ENCODE measurements at places on chromosomes 11 and 22. TPM values are rescaled to one million over a fixed set of nuclear protein-coding genes. Genes with fewer than 3 reads are reported as not detected.

DNA sequence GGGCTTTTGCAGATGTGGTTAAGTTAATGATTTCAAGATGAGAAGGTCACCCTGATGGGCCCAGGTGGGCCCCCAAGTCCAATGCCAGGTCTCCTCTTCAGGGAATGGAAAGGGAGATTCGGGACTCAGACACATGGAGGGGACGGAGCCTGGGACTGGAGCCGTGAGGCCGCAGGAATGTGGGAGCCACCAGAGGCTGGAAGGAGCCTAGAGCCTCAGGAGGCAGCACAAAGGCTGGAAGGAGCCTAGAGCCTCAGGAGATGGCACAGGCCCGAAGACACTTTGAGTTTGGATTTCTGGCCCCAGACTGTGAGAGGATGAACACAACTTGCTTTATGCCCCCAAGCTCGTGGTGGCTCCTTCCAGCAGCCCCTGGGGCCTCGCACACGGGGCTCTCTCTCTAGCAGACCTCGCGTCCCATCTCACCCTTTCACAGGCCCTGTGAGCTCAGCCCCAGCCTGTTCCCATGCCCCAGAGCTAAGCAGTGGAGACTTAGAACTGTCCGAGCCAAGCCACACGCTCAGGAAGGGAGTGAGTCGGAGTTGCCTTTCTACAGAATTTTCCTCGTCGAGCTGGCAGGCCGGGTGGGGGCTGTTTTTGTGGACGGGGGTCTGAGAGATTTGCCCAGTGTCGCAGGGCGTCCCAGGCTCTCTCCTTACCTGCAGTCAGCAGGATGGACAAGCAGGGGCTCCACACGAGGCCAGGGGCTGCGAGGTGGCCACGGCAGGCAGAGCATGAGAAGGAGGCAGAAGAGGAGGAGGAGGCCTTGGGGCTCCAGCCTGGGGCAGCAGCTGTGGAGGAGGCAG is 937.6 kb downstream of the BRD1 start:
- DNase-seq = no peak

DNA sequence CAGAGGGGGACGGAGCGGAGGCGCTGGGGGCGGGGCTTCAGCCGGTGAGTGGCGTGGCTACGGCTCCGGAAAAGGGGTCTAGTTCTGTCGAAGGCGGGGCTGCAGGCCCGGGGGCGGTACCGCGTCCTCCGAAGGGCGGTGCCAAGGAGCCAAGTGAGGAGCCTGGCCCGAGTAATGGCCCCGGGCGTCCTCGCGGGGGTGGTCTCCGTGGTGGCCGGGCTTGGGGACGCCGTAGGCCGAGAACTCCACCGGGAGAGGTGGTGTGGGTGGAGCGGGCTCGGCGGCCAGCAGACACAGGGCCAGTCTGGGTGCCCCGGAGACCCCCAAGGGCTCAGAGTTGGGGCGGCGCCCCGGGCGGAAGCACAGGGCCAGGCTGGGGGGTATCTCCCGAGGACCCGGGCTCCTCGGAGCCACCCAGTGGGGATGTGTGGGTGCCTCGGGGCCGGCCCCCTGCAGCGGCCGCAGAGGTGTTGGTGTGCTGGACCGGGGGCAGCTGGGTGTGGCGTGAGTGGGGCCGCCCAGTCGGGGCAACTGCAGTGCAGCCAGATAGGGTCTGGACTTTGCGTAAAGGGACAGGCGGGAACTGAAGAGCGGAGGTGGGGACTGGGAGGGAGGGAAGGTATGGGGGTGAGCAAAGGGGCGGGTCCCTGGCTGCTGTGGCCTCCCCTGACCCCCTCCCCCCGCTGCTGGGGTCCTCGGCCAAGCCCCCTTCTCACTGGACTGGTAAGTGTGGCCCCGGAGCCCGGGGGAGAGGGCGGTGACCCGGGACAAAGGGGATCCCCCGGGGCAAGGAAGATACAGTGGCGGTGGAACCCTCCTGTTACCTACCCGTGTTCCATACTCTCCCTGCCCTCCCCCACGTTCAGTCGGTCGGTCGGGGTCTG is 838 bp downstream of the FKBP2 start:
- DNase-seq = peak; percentile 58

DNA sequence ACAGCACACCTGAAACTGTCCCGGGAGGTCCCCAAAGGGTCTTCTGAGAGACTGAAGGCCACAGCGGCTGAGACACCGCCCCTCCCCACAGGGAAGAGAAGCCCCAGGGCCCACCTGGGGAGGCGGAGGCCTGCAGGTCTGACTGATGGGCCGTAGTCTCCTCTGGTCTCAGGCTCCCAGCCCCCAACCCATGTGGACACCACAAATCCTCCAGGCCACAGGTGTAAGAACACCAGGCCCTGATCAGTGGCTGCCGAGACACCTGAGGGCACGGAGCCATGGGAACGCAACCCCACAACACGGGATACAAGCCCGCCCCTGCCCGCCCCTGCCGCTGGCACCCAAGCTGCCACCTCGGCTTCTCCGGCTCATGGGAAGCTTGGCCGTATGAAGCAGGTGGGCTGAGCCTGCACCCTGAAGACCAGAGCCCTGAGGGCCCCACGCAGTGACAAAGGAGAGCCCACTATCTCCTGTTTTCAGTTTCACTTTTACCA is 46.3 kb downstream of the BRD1 start:
- DNase-seq = no peak

GRCh38 chr11:70471254-70471653 is 72.9 kb downstream of the CTTN start:
- peak; percentile 56 for DNase-seq

DNA sequence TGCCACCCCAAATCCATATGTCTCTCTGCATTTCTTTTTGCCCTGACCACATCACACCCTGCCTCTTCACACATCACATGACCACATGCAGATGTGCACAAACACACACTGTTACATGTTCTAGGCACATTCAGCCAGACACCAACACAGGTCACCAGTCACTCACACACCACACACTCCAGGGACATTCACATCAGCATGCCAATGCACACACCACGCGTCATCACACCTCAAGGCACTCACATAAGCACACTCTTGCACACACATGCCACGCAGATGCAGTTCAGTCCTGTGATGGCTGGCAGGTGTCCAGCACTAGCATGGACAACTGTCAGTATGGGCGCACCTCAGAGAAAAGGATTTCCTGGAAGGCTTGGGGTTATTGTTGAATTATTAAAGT is 77.0 kb upstream of the MYOD1 start:
- DNase-seq = no peak

DNA sequence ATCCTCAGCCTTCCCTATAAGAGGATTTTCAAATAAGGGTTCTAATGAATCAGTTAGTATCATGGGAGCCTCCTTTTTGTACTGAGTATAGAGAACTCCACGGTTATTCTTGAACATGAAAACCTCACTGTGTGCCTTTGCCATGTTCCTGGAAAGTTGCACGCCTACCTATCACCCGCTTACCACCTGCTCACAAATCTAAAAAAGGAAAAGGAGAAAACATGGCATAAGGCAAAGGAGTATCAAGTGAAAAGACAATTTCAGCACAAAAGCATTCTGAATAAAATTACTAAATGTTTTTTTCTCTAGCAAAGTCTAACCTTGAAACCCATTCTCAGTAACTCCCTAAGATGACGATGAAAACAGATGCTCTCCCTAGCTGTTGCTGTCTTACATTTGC is 511.8 kb upstream of the API5 start:
- DNase-seq = no peak

GRCh38 chr11:118488480-118489109 is 38.7 kb upstream of the TTC36 start:
- peak; percentile 75 for DNase-seq

DNA sequence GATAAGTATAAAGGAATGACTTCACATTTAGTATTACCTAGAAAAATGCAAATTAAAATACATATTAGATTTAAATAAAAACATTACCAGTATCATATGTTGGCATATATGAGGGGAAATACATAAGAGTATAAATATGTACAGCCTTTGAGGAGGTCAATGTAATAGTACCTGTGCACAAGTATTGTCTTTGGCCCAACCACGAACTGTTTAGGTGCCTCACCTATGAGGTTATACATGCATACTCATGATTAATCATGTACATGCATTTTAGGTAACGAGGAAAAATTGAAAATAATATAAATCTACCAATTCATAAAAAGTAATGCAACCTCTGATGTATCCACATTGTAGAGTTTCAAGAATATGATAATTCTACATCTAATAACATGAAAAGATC is 909.8 kb downstream of the METTL15 start:
- DNase-seq = no peak

DNA sequence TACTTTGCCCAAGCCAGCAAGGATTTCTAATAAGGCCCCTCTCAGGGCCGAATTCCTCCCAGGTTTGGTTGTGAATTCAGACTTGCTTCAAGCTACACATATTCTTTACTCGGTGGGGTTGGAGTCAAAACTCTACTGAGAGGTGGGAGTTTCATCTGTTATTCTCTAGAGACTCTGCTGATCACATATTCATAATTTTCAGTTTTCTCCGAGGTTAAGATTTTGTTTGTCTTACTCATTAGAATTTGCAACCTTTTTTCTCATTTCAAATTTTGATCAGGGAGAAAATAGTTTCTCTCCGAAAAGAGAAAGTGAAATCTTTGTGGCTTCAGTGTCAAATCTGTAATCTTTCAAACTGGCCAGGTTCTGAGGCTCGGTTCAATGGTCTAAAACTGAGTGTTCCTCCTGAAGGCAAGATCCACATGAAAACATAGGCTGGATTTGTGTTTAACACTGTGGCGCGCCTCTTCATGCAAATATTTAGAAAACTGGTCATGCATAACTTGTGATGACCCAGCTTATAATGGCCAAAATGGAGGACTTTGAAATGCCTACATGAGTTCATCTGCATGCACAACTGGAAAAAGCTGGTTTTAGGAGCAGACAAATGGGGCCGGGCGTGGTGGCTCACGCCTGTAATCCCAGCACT is 21.5 kb upstream of the GSTP1 start:
- no peak for DNase-seq

GRCh38 chr11:130528298-130529261 is 80.1 kb downstream of the ADAMTS15 start:
- DNase-seq = no peak

GRCh38 chr11:15238856-15239255 is 124.1 kb downstream of the INSC start:
- DNase-seq = no peak

DNA sequence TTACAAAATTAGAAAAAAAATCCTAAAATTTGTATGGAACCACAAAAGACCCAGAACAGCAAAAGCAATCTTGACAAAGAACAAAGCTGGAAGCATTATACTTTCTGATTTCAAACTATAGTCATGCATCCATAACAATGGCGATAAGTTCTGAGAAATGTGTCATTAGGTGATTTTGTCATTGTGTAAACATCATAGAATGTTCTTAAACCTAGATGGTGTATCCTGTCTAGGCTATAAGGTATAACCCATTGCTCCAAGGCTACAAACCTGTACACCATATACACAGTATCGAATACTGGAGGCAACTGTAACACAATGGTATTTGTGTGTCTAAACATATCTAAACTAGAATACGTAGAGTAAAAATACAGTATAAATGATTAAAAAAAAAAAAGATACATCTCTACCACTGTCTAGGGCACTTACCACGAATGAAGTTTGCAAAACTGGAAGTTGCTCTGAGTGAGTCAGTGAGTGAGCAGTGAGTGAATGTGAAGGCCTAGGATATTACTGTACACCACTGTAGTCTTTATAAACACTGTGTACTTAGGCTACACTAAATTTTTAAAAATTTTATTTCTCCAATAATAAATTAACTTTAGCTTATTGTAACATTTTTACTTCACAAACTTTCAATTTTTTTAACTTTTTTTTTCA is 18.1 kb upstream of the SC5D start:
- DNase-seq = no peak

GRCh38 chr11:73203790-73204189 is 14.3 kb upstream of the P2RY2 start:
- DNase-seq = peak; percentile 3

DNA sequence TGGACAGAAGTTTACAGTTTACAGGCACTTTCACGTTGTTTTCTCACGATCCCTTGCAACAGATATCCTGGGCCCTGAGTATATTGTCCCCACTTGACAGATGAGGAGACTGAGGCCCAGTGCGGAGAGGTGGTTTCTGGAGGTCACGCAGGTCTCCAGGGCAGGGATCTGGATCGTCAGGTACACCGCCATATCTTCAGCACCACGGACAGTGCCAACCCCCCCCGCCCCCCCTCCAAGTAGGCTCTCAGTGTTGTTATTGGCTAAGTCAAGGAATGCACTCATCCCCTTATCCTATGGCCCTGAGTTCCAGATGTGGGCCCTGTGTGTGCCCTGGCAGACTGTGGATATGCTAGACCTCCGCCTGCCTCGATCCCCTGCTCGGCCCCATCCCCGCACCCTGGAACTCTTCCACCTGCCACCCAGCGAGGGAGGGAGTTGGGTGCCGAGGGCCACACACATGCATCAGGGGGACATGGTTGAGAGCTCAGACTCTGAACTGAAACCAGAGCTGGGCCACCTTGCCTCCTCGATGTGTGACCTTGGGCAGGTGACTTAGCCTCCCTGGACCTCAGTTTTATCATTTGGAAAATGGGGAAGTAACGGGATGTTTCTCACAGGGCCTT is 37.5 kb downstream of the MPPED1 start:
- no peak for DNase-seq

DNA sequence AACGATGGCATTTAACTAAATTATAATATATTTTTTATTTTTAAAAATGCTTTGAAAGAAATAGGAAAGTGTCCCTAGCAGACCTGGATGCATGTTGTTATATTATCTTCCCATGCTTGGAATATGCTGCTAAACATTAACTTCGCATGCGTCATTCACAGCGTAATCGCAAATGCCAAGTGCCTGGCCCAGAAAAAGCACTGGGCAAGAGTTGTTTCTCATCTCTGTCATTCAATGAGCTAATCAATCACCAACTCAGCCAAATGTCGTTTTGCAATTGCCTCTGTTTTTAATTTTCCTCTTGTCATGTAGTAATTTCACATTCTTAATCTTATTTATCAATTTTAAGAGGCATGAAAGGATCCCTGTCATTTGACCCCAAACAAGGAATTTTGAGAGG is 1421.9 kb downstream of the BRD1 start:
- no peak for DNase-seq

Gene HEPHL1
- not detected for total RNA-seq

Gene NECTIN1
- 26.0 TPM for total RNA-seq

Gene HTR3A
- total RNA-seq = 14.5 TPM

Gene HPX
- 9.6 TPM for total RNA-seq

Gene APOL5
- total RNA-seq = not detected

Gene KCNK7
- total RNA-seq = 0.69 TPM

Gene IRAG1
- total RNA-seq = 4.2 TPM

Measured in glutamatergic neuron (in vitro differentiated cells).